ENCODE measurements at places on chromosomes 11 and 22.

DNA sequence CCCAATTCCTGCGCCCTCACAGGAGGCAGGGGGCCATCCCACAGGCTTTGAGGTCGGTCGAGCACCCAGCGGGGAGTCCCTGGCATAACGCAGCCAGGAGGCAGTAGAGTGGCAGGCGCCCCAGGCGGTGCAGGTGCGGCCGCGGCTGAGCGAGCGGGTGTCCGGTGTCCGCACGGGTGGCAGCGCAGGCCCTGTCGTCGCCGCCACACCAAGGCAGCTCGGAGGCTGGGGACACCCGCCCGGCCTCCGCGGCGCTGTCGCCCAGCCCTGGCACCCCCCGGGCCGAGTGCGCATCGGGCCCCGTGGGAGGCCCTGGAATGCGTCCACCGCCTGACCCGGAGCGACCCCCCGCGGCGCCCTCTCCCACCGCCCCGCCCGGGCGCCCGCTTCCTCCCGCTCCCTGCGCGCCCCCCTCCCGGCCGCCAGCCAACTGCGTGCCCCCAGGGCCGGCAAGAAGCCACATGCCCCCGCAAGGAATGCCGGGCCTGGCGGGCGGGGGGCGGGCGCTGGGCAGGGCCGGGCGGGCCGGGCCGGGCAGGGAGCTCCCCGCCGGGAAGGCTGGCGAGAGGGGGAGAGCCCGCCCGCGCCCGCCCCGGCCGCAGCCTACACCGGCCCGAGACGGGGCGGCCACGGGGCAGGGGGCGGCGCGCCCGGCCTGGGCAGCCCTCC, 33.9 kb downstream of the PRDM11 start:
- peaks cover 9% of the 10 kb centered on the region for H3K4me1 ChIP-seq
- no peaks in the 10 kb centered on the region for H3K36me3 ChIP-seq
- H3K27me3 ChIP-seq: peaks cover 15% of the 10 kb centered on the region
- DNase-seq: peak; percentile 81
- H3K4me3 ChIP-seq: peak overlapping the region; percentile 64

DNA sequence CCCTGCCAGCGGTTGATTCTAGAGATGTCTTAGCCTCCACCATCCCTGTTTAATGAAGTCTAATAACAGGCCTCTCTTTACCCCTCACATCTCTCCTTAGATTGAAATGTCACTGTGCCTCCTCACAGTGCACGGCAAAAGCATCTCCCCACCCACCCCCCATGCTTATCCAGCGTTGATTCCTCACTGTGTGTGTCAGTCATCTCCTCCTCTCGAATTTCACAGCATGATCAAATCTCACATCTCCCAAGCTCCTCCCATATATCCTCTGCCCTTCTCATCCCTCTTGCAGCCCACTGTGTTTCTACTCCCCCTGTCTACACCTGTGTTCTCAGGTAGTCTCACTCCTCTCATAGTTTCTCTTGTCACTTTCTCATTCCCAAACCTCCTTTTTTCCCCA, 84.6 kb downstream of the DBX1 start:
- H3K4me3 ChIP-seq: no peak overlapping the region
- no peak overlapping the region for H3K27ac ChIP-seq
- no peaks in the 10 kb centered on the region for H3K36me3 ChIP-seq
- DNase-seq: no peak

GRCh38 chr22:46446799-46447198, 90.6 kb downstream of the CELSR1 start:
- no peaks in the 10 kb centered on the region for H3K36me3 ChIP-seq
- no peak for DNase-seq
- no peaks in the 10 kb centered on the region for H3K27me3 ChIP-seq
- H3K27ac ChIP-seq: peak overlapping the region; percentile 22

GRCh38 chr11:12159351-12160099, 49.1 kb downstream of the MICAL2 start:
- DNase-seq: no peak
- H3K36me3 ChIP-seq: no peaks in the 10 kb centered on the region

DNA sequence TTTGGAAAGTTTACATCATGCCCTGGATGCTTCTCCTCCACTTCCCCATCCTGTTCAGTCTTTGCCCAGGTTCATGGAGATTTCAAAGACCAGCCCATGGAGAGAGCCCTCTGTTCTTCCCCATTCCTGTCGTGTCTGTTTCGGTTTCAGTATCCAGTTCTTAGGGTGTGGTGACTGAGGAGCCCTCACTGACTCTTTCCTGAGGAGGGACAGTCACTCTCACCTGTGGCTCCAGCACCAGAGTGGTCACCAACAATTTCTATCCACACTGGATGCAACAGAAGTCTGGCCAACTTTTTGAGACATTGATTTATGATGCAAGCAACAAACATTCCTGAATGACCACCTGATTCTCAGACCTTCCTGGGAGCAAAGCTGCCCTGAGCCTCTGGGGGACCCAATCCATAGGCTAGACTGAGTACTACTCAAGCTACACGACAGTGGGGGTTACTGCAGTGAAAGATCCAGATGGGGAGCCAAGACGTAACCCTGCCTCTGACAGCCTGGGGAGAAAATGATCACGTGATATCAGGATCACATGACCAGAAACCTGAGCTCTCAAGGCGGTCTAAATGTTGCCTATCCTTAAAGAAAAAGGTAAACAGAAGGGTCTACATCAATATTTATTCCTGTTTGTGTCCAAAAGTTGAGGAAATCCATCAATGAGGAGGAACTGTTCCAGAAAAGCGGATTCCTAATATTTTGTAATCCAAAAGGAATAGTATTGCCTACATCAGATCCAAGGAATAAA, 76.2 kb upstream of the VPREB1 start:
- H3K4me3 ChIP-seq: peak overlapping the region; percentile 10
- H3K36me3 ChIP-seq: no peaks in the 10 kb centered on the region
- H3K27ac ChIP-seq: no peak overlapping the region
- peaks cover 100% of the 10 kb centered on the region for H3K27me3 ChIP-seq
- peak; percentile 30 for DNase-seq

DNA sequence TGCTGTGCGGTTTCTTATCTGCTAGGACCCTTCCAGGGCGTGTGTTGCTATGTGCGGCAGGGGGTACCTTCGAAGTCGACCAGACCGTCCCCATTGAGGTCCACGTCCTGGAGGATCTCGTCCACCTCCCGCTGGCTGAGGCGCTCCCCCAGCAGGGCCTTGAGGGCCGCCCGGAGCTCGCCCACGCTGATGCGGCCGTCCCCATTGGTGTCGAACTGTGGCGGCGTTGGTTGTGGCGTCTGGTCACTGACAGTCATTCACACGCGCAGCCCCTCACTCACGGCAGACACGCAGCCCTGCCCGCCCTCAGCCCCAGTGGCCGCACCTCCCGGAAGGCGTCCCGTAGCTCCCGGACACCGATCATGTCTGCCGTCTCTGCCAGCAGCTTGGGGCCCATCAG, 3.5 kb downstream of the CABP2 start:
- no peaks in the 10 kb centered on the region for H3K36me3 ChIP-seq
- no peak overlapping the region for H3K27ac ChIP-seq
- no peaks in the 10 kb centered on the region for H3K4me1 ChIP-seq
- H3K27me3 ChIP-seq: no peaks in the 10 kb centered on the region
- no peak overlapping the region for H3K4me3 ChIP-seq
- no peak for DNase-seq

- no peaks in the 10 kb centered on the region for H3K27me3 ChIP-seq
- no peaks in the 10 kb centered on the region for H3K4me1 ChIP-seq
- no peak overlapping the region for H3K4me3 ChIP-seq
- no peak for DNase-seq
- no peaks in the 10 kb centered on the region for H3K36me3 ChIP-seq
Observed at GRCh38 chr11:31922450-31922849, 111.3 kb upstream of the PAX6 start.

Measured in neural progenitor cell (in vitro differentiated cells).